Suprapubic skin (tissue), 4 donors: ENCODE measurements at places on chromosomes 4 and X. TPM values are rescaled to one million over a fixed set of nuclear protein-coding genes. Genes with fewer than 3 reads are reported as not detected.

DNA sequence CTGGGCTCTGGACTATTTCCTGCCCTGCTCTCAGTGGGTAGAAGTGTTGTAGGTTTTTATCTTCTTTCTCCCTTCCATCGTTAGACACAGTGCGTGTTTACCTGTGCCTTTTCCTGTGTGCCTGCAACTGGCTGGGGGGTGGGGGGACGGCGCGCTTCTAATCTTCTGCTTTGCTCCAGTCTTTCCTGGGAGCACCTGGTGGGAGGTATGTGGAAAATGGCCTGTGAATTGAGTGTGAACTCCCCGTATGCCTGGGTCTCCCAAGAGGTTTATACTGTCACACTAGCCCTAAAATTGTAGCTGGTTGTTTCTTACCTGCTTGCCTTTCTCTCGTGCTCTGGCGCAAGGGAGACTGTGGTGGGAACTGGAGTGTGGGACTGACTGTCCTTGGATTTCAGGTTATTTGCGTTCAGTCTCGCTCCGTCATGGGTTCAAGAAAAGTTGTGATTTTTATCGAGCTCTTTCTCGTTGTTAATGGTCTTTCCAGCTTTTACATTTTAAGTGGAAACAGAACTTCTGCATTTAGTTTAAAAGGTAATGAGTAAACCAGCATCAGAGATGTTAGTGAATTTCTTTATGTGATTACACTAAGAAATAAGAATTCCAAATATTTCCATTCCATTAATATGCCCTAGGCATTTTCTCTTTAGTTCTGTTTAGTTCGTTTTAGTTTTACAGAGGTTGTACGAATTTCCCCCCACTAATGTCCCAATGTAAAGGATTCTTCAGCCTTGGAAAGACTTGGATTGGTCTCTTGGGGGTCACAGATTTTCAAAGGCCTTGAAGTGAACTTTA lies 15.3 kb downstream of the MRPL1 start:
- DNase-seq = no peak

GRCh38 chr4:188198982-188199792 lies 59.9 kb downstream of the TRIML1 start:
- DNase-seq = no peak

NLRP2B gene
- not detected for total RNA-seq

SCML1 gene
- total RNA-seq = 26.7 TPM

NUP62CL gene
- total RNA-seq = 1.4 TPM

BEX2 gene
- 10.3 TPM for total RNA-seq
